HepG2 (cell line): ENCODE measurements at places on chromosomes 7 and 10.

DNA sequence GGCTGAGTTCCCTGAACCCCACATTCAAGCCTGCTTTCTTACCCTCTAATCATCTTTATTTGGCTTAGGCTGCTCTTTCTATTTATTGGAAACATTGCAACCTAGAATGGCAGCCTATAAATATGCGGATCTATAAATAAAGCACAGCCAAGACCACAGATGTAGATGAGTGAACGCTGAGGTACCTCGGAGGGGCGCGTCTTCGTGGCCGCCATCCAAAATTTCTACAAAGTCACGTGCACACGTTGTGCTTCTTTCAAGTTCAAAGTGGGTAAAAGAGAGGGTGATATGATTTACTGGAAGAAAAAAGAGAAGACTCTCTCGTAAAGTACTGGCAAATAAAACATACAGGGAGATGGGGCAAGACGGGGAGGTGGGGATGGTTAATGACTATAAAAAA, 132.6 kb upstream of the RSU1 start:
- DNase-seq = no peak

GRCh38 chr10:131577178-131577555, 265.6 kb upstream of the TCERG1L start:
- DNase-seq = no peak

DNA sequence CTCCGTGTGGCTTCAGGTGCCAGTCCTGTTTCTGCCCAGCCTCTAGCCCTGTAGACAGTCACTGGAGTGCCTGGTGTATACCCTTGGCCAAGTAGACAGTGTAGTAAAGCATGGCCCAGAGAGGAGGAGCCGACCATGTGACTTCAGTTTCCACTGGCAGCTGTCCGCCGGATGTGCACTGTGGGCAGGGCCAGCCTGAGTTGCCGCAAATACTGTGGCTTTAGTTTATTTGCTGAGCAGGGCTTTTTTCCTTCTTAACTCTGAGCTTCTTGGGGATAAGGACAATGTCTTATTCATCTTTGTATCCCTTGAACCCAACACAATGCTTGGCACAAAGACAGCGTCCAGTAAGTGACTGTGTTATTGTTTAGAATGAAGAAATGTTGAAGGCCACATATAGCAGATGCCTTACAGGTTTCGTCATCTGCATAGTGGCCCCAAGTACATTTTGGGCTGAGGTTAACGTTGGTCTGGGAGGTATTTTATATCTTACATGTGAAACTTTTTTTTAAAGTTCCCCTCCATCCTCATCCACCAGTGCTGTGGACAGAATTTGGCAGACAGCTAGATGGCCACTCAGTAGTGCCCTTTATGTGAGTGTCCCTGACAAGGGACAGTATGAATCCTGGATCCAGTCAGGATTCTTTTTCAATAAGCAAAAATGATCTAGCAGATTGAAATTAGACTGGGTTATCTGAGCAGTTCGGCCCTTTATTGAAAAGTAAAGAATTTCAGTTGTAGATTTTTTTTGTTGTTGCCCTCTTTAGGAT, 40.6 kb downstream of the CYP17A1 start:
- no peak for DNase-seq

GRCh38 chr7:139570119-139570518, 46.6 kb downstream of the CLEC2L start:
- no peak for DNase-seq

DNA sequence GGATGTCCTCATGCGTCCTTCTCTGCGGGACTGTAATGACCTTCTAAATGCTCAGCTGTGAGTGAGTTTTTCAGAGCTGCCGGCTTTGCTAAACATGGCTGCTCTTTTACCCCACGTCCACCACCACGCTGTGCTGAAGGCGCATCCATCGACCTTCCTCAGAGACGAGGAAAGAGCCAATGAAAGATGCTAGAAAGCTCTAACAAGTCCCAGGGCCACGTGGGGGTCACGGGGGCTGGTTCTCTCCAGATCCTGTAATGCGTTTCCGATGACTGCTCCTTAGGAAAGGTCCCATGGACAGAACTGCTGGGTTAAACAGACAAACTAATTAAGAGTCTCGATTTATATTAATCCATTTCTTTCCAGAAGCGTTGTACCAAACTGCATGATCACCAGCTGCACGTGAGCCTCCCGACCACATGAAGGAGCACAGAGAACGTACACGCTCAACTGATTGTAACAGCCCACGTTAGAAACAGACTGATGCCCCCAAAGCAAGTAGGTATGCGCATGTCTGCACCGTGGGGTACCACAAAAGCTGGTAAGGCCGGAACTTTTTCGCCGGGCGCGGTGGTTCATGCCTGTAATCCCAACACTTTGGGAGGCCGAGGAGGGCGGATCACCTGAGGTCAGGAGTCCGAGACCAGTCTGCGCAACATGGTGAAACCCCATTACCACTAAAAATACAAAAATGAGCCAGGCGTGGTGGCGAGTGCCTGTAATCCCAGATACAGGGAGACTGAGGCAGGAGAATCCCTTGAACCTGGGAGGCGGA, 109.6 kb downstream of the TCERG1L start:
- DNase-seq = no peak

DNA sequence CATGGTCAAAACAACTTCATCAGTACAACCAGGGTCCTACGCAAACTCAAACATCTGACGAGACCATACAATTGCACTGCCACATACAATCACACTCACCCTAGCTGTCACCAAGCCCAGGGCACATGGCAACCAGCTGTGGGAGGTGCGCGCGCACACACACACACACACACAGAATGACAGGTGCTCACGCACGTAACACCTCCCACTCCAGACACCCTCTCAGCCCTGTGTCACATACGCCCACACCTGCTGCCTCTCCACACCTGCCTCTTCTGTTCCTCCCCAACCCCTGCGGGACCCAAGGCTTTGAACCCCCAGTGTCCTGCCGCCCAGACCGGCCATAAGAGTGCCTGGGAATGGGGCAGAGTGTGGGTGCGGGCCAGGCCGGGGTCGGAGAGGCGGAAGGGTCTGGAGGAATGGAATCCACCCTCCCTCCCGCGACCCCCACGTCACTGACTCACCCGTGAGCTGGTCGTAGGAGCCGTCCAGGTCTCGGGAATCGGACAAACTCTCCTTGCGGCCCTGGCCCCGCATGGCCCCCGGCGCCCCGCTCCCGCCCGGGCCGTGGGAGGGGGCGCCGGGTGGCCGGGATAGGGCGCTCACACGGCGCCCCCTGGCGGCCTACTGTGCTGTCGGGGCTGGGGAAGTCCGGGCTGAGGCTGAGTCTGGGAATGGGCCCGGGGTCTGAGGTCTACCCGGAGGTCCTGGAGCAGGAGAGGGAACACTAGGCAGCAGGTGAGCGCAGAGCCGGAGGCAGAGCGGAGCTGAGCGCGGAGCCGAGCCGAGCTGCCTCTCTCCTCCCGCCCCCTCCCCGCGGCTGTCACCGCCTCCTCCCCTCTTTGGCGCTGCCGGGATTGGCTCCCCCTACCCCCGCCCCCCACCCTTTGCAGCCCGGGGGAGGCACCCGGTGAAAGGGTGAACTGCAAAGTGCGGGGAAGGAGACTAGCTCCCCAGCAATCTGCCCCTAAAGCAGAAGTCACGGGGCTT, at the start of gene KCNIP2:
Gene KCNIP2 (minus strand): TSS at position 769 of the 990 bp plus-strand sequence. CDS start 232 bp downstream, at position 537.
- DNase-seq = no peak

- no peak for DNase-seq
These were observed 37.5 kb downstream of the ENO4 start for GRCh38 chr10:116886772-116887171.

DNA sequence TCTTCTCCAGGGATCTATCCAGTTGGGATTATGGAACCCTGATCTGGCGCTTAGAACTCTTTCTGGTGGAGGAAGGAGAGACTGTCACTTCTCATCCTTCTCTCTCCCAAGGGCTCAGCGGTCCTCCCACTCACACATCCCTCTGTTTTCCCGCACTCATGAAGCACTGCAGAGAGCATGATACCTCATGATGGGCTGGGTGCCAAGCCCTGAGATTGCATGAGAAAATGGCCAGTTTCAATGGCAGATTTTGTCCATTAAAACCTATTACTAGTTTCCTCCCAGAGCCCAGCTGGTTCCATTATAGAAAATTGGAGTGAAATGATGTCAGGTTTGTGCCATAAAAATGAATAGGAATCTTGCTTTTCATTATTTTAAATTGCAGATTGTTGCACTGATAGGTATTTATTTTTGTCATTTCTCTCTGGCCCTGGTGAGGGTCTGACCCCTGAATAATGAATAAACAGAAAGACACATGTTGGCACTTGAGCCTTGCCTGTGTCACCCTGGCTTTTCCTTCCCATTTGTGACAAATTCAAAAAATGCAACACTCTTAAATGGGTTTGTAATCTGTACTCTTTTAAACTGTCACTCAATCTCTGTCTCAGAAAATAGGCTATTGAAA, 1151.1 kb downstream of the TYW1 start:
- DNase-seq = no peak

DNA sequence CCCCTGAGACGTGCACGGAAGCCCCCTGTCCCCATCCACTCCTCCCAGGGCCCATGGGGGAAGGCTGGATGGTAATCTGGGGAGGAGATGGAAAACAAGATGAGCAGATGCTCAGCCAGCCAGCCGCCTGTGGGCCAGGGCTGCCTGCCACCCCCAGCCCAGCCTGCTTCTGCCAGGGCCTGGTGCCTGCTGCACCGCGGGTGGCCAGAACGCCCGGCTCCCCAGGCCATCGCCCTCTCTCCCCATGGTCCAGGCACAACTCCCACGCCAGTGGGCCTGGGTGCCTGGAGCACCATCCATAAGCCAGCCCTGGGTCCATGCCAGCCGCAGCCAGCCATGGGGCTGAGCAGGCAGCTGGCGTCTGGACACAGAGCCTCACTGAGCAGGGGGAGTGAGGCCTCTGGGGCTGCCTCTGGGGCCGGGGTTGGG, 57.2 kb upstream of the ELN start:
- no peak for DNase-seq

GRCh38 chr7:102165136-102165535, 121.5 kb upstream of the SH2B2 start:
- DNase-seq = no peak

DNA sequence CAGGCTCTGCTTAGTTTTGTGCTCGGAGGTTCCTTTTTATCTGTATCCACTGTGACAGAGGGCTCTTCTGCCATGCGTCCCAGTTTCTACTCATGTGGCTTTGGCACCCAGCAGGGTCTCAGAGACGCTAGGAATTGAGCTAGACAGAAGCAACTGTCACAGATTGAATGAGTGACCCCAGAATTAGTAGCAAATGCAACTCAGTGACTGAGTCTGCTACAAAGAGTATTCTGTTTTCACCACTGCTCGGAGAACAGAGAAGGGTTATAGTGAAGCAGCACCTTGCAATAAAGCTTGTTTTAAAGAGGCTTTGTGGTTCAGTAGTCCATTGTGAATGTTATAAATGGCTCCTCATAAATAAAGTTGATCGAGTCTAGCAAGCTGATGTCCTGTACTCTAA, 113.2 kb downstream of the DNAH11 start:
- DNase-seq = no peak

- no peak for DNase-seq
These were observed 4.1 kb downstream of the ZNF680 start for GRCh38 chr7:64558781-64559180.

DNA sequence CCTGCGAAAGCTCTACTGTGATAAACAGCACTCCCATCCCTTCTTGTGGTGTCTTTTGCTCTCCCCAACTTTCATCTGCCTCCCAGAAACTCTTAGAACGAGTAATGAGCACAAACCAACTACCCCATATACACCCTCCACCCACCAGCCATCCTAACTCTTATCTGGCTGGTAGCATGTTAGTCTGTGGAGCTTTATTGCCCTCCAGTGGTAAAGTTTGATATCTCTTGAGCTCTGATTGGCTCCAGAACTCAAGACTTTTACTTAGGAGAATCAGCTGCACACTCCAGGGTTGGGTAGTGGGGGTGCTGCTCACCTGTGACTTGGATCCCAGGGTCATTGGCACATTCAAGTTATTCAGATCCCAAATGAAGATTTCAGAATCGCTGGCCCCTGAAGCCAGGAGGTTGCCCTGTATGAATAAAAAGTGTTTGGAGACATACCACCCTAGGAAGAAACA, 10.9 kb downstream of the SEC31B start:
- peak; percentile 56 for DNase-seq

DNA sequence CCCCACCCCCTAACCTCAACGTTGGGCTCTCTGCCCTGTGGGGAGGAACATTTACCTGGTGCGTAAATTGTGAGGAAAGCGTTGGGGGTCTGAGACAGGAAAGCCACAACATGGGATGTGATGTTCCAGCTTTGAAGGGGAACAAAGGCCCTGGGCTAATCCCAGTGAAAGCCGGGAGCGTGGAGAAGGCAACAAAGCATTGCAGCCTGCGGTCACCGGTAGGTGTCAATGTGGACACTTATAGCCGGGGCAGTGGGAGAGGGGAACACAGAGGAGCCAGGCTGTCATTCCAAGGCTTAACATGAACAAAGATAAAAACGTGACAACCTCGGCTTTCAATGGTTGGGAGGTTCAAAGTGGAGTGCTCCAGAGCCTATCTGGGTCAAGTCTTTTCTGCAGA, 12.7 kb downstream of the PTF1A start:
- no peak for DNase-seq
